ENCODE measurements at places on chromosomes 5 and 9.

DNA sequence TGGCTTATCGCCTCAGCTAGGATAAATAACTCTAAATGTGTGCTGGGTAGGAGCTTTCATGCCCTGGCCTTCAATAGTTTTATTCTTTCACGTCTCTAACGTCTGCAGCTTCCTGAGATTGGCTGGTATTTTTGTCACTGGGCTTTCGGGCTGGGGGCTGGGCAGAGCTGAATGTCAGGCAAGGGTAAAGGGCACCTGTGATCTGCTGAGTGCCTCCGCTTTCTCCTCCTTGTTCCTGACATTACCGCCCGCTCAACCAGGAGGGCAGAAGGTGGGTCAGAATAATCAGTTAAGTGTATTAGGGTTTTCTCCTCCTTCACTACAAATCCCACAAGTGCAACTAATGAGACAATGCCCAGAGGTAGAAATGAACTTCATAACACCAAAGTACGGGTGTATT, 216.6 kb downstream of the TSSK1B start:
- no peak for DNase-seq

- DNase-seq = no peak
Measured at GRCh38 chr5:157539503-157540022, 36.0 kb downstream of the ADAM19 start.

GRCh38 chr9:35059438-35059837, 13.0 kb downstream of the VCP start:
- no peak for DNase-seq

DNA sequence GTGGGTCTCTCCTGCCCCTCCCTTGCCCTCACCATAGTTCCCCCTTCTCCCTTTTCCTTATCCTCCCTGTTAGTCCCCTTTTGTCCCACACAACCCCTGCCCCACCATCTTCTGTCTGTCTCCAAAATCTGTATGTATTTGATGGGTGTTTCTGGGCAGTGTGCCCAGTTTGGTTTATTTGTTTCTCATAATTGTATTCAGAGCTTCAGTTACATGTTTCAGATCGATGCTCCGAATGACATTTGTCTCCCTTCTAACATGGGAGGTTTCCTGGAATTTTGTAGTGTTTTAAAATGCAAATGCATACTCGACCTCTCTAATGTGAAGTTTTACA, 22.2 kb downstream of the FBXL7 start:
- no peak for DNase-seq

- DNase-seq = no peak
Measured at GRCh38 chr9:7901621-7902020, 102.0 kb upstream of the DMAC1 start.

DNA sequence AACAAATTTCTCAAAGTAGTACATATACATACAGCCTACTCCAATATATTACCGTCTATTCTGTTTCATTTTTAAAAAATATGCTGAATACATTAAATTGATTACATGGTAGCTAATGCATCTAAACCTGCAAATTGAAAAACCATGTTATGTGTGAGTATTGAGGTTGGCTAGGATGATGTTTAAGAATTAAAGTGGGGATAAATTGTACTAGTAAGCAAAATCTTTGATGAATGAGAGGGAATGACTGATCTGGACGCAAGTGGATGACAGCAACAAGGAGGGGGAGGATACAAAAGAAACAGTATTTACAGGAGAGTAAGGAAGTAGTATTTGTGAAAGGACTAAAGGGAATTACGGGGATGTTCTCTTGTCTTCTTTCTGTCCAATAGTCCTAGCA, 37.4 kb downstream of the RAD50 start:
- DNase-seq = no peak

DNA sequence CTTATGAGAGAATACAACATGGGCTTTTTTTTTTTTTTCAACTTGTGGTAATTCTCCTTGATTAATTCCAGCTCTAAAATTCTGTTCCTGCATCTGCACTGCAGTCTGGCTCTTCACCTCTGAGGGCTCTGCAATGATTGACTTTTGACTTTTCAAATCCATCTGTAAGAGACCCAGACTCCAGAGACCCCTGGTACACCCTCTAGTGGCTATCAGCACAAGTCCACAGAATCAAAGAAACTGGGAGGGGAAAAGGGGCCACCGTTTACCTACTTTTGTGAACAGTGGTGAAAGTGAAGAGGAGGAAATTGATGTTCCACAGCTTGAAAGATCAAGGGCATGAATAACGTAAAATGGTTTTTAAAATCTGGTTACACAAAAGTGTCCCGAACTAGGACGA, 151.6 kb downstream of the SLIT3 start:
- no peak for DNase-seq

GRCh38 chr9:121972501-121972981, 120.6 kb downstream of the TTLL11 start:
- DNase-seq = no peak

DNA sequence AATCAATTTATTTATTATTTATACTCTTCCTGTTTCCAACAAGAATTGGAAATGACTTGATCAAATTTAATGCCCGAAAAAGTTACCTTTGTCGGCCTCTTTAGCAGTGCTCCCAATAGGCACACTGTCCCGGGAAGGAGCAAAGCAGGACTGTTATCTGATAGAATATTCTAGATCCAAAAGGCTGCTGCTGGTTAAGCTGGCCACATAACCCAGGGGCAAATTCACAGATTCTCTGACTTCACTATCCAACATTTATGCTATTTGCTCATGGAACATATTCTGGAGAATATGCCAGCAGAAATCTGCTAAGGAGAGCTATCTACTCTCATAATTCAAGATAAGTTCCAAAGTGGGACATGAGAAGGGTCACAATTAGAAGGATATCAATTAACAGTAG, 100.2 kb upstream of the DMAC1 start:
- DNase-seq = no peak

Data from bone marrow (tissue), 2 donors.